ENCODE measurements at places on chromosomes 7 and 10.
A peak's percentile ranks its signal among the peaks of the same experiment; 100 is the strongest.

DNA sequence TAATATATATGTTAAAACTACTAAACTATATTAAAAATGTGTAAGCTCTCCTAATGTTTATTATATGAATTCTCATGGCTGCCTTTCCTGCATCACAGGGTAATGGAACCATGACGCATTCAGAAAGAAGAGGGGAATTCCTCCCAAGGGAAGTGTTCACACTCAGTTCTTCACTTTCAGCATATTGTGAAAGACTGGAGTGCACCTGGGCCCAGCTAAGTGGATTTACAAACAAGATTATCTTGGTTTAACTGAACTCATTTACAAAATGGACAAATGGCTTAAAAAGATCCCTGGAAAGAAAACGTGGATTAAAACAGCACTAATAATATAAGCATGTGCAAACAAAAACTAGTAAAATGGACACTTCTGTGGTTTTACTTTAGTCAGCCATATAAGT is 149.8 kb downstream of the DOCK4 start:
- DNase-seq = no peak

DNA sequence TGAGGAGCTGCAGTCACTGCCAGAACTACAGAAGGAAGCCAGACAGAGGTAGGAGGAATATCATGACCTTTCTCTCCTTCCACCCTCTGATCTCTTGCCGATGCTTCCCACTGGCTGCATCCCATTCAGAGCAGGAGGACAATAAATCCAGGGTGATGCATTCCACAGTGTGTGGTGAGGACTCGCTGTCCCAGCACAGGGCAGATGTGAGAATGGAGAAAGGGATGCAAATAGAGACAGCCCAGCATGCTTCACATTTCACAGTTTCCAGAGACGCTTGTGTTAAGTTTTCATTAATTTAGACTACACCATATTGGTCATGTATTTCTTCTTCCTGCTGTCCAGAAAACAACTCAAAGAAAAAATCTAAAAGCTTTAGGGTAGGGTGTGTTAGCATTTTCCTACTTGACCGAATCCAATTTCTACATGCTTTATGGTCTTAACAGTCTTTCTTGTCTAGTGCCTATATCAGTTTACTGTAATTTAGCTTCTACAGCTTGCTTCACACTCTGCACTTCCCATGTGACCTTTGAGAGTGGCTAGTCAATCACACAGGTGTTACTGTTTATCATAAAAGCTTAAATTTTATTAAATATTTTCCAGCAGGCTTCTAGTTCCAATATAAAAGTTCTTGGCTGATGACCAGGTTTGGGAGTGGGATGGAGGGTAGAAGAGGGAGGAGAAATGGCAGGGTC is 155.6 kb downstream of the RAPGEF5 start:
- no peak for DNase-seq

GRCh38 chr10:103196516-103196915 is 3.4 kb upstream of the NT5C2 start:
- no peak for DNase-seq

- no peak for DNase-seq
Measured at GRCh38 chr7:92053312-92053711, 81.0 kb downstream of the CYP51A1 start.

DNA sequence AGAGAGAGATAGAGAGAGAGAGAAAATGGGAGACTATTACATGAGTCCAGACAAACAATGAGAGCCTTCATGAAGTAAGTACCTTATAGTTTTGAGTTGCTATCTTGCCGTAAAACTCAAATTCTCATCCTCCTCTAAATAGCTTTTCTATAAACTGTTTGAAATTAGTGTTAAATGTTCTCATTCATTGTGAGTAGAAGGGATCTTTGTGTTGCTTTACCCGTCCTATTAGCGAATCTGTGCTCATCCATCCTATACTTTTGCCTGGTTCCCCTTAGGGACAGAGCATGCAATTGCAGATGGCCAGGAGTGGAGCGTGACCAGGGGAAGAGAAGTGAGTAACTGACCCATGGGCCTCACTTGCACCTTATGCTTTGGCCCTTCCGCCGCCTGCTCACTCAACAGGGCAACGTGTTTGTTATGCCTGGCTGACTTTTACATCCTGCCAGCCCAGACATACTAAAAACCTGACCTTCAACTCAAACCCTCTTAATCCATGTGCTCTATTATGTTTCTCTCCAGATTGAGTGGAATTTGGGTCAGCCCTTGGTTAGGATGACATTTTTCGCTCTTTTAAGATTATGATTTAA is 244.2 kb upstream of the YAE1 start:
- DNase-seq = no peak

- no peak for DNase-seq
Measured at GRCh38 chr7:112866424-112866823, 76.2 kb upstream of the TMEM168 start.

GRCh38 chr7:90749774-90750173 is 153.7 kb downstream of the CDK14 start:
- DNase-seq = no peak

- DNase-seq = no peak
Measured at GRCh38 chr7:152866125-152866524, 106.6 kb downstream of the ACTR3B start.

DNA sequence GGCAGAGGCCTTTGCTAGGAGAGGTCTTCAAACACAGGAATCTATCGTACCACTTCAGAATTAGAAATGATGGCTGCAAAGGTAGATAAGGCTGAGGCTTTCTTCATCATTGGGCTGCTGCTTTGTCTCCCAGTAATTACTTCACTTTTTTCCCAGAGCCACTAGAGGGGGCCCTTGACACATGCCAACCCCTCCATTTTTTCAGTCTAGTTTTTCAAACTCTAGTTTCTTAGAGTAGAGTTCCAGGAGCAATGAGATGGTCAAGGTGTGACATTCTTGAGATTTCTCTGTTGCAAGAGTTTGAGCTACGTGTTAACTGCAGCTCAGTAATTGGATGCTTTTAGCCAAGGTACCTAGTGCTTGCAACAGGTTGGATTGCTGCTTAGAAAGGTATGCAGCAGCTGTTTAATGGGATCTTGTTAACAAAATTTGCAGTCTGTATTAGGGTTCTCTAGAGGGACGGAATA is 33.8 kb upstream of the RBM20 start:
- peak; percentile 36 for DNase-seq

DNA sequence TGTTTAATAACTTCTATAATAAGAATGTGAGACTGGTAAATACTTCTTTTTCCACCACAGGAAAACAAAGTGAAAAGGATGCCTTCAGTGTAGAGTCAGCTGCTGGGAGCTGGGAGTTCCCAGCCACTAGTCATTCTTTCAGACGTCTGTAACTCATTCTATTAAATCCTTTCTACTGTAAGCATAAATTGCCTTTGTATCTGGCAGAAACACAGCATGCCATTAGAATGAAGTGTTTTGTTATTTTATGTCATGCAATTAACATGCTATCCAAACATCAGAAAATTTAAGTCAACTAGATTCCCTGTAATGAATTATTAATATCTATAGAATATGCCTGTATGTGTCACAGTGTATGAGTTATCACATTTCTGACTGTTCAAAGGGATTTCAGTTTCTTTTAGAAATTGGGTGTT is 14.3 kb downstream of the BPGM start:
- no peak for DNase-seq

- DNase-seq = no peak
Measured at GRCh38 chr10:19332304-19332703, 283.7 kb downstream of the MALRD1 start.

GRCh38 chr7:55254596-55255495 is 110.3 kb upstream of the LANCL2 start:
- no peak for DNase-seq

DNA sequence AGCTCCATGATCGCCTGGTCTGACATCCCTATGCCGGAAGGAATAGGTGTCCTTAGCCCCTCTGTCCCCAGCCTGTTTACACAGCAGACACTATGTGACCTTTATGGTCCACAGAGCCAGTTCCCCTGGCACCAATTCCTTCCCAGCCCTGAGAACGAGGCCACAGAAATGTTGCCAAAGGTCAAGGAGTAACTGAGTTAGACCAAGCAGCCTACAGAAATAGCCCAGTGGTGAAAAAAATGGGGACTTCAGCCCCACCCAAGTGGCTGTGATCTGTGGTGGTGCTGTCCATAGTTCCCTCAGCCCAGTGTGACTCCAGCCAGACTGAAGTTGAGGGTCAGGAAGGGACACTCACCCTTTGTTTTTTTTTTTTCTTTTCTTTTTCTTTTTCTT is 2.5 kb downstream of the PGAM2 start:
- no peak for DNase-seq

- DNase-seq = no peak
Measured at GRCh38 chr10:13911821-13912520, 325.2 kb downstream of the PRPF18 start.

GRCh38 chr10:14311206-14311957 is 19.3 kb downstream of the FRMD4A start:
- no peak for DNase-seq

DNA sequence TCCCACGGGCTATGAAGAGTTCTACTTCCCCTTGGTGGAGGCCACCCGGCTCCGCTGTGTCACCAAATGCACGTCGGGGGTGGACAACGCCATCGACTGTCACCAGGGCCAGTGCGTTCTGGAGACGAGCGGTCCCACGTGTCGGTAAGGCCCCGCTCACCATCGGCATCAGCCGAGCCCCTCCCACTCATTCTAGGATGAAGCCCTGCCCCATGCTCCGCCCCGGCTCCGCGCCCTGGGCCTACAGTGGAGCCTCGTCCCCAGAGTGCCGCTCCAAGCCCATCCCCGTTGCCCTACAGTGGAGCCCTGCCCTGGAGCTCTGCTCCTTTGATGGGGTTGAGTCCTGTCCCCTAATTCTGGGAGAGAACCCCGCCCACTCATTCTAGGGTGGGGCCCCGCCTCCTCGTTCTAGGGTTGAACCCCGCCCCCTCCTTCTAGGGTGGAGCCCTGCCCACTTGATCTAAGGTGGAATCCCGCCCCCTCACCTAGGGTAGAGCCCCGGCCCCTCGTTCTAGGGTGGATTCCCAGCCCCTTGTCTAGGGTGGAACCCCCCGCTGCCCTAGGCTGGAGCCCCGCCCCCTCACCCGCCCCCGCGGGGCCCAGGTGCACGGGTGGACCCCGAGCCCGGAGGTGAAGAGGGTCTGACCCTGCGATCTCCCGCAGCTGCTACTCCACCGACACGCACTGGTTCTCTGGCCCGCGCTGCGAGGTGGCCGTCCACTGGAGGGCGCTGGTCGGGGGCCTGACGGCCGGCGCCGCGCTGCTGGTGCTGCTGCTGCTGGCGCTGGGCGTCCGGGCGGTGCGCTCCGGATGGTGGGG is 3.4 kb upstream of the MUC12 start:
- DNase-seq = no peak

- DNase-seq = no peak
Measured at GRCh38 chr10:74018241-74018640, 20.3 kb downstream of the VCL start.

DNA sequence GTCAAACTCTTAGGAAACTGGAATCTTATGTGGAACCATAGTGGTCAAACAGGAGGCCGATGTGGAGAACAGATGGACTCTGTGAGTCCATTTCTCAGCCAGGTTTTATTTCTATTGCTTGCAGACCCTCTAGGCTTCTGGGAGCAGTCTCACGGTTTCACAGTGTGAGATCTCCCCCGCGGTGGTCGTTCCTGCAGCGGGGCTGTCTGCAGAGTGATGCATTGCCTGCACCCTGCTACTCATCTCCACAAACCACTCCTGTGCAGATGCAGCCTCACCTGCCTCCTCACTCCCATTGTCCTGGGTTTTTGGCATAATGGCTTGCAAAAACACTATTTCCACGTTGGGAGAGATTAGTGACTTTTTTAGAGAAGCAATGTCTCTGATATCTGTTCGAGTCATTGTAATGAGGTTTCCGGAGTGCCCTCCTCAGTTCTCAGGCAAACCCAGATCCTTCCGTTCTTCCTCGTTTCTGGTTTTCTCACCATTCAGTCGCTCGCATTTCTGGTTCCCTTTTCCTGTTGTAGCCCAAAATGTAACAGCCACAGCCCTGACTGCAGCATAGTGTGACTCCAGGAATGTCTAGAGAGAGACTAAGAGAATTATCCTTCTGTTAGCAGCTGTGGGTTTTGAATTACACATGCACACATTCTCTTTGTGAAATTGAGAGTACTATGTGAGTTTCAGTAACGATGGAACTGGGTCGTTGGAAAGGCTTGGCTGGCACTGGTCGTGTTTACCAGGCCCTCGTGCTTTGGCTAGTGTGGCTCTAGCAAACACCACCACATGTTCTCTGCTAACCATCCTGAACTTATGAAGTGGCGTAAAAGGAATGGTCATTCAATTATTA is 30.2 kb downstream of the ACADSB start:
- DNase-seq = peak; percentile 73

DNA sequence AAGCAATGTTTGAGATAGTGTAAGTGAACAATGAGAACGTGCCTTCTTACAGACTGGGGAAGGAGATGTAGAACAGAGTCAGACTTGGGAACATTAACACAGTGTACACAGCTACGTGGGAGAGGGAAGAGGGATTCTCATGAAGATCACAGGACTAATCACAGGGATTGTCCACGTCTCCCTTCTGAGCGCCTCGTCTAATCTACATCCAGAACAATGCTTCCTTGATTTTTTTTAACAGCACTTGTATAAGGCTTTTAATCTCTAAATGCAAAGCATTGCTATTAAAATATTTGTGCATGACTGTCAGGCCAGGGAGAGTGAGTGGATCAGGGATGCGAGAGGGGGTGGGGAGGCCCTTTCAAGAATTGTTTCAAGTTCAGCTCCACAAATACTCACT is 62.7 kb downstream of the MET start:
- DNase-seq = no peak

DNA sequence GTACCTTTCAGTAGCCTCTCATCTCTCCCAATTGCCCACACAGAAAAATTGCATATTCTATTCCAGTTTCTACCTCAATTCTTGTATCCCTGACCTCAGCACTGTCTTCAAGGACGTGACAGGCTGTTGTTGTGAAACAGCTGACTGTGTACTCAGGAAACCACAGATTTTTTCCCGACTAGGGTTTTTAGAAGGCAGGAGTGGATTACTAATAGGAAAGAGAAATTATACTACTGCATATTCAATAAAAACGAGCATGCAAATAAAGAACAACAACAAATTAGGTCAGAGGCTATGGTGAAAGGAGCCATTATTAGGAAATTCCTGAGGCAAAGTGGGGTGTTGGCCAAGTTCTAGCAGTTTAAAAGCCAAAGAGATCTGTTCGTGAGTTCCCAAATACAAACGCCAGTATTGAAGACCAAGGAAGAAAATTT is 93.4 kb downstream of the DOCK4 start:
- no peak for DNase-seq

DNA sequence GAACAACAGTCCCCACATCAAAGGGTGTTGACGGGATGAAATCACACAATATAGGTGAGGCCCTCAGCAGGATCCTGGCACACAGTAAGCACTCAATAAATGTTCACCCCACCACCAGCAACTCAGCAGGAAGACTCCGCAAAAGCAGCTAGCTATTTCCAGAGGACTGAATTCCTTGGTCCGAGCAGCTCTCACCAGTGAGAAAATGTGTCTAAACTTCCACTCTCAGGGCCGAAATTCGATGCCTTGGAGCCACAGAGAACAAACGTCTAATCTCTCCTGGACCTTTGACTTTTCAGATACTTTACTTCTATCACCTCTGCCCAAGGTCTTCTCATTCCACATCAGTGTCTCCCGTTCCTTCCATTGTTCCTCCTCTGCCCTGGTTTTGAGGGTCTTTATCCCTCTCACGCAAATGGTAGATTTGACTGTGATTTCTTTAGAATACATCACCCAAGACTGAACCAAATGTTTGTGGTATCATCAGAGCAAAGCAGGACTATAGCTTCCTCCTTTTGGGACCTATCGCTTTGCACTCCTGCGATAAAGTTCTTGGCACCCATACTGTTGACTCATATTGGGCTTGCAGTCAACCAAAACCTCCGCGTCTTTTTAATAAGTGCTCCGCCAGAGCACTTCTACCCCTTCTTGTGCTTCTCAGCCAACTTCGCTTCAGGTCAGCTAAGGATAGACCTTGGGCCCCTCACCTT is 903 bp upstream of the NT5C2 start:
- DNase-seq = no peak

Measured in GDM1 (cell line).